ENCODE measurements at places on chromosomes 3 and 15.

DNA sequence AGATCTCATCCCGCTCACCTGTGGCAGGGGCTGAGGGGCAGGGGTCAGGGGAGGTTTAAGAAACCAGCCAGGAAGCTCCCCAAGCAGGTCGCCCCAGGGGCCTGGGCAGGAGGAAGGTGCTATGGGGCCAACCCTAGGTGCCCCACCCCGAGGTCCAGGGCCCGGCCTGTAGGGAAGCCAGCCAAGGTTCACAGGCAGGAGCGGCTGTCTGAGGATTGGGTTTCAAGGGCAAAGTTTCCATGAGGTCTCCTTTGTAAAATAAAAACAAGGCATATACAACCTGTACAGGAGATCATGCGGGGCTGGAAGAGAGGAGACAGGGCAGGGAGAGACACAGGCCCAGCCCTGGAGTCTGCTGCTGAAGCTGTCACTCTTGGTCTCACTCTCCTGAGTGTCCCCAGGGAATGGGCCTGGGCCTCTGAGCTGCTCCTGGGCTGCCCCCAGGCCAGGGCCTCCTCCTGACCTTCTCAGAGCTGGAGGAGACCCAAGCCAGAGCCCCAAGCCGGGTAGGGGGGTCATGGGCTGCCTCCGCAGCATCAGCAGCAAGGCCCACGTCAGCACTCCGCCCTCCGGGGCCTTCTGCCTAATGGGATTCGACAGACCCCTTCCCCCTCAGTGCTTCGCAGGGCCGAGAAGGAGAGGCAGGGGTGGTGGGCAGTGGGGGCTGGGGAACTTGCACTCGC is 5.5 kb downstream of the CPLX3 start:
- DNase-seq, result no peak

GRCh38 chr3:159859424-159859823 is 129.2 kb upstream of the IL12A start:
- DNase-seq, result no peak

- DNase-seq, result no peak
Measured at GRCh38 chr3:152458376-152459117, 189.8 kb downstream of the MBNL1 start.

- DNase-seq, result no peak
Measured at GRCh38 chr15:41876689-41877088, 17.2 kb downstream of the SPTBN5 start.

DNA sequence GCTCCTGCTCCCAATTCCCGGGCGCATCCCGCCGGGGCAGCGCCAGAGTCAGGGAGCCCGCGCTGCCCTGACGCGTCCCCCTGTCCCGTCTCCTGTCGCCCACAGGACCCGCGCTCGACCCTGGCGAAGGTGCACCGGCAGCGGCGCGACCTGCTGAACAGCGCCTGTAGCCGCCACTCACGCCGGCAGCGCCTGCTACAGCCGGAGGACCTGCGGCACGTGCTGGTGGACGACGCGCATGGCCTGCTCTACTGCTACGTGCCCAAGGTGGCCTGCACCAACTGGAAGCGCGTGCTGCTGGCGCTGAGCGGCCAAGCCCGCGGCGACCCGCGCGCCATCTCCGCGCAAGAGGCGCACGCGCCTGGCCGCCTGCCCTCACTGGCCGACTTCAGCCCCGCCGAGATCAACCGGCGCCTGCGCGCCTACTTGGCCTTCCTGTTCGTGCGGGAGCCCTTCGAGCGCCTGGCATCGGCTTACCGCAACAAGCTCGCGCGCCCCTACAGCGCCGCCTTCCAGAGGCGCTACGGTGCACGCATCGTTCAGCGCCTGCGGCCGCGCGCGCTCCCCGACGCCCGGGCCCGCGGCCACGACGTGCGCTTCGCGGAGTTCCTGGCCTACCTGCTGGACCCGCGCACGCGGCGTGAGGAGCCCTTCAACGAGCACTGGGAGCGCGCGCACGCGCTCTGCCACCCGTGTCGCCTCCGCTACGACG is 16.9 kb downstream of the C3orf22 start:
- no peak for DNase-seq

GRCh38 chr3:64728428-64728827 is 40.6 kb upstream of the ADAMTS9 start:
- no peak for DNase-seq

- DNase-seq, result no peak
Measured at GRCh38 chr3:188916934-188917401, 254.8 kb upstream of the TPRG1 start.

GRCh38 chr15:87032295-87032694 is 952.6 kb downstream of the AGBL1 start:
- DNase-seq, result no peak

GRCh38 chr15:100558771-100559254 is 30.1 kb upstream of the CERS3 start:
- DNase-seq, result no peak

DNA sequence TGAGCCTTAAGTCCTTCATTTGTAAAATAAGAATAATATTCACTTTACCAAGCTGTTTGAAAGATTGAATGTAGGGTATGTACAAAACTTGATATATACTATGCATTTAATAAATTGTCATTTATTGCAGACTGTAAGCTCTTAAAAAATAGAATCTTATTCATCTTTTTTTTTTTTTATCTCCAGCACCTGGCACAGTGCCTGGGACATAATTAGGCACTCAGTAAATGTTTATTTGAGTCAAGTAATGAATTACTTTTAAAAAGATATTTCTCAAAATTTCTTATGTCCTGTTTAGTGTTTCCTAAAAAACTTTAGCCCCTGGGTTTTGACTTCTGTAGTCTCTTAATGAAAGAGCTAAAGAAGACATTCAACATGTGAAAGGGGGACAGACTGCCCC is 71.7 kb downstream of the TOP2B start:
- no peak for DNase-seq

DNA sequence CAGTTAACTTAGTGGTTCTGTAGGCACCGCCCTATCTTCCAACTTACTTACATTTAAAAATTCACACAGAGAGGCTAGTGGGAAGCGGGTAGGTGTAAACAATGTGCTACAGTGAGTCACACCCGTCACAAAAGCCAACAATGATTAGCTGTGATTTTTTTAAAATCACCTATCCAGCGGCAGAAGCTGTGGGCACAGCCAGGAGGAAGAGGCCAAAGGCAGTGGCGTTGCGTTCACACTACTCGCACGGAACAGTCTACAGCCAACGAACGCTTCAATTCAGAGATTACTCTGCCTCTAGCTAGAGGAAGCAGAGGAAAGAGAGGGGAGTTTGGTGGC is 2.5 kb upstream of the NLGN1 start:
- DNase-seq, result no peak

DNA sequence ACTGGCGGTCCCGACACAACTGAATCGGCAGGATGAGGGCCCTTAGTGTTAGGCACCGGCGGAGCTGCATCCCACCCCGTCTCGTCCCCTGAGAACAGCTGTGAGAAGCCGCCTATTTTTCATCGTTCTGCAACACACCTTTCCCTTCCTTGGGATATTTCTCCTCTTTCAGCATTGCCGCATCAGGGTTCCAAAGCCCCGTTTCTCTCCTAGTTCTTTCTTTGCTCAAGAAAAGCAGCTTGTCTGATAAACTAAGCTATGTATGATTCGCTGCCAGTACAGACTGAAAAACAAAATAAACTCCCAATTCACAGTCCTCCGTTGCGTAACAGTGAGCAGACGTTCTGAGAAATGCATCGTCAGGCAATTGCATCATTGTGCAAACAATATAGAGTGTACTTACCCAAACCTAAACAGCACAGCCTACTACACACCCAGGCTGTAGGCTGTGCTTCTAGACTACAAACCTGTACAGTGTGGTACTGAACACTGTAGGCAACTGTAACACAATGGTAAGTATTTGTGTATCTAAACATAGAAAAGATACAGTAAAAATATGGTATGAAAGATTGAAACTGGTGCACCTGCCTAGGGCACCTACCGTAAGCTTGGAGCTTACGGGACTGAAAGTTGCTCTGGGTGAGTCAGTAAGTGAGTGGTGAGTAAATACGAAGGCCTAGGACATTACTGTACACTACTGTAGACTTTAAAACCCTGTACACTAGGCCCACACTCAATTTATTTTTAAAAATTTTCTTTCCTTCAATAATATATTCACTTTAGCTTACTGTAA is 8.9 kb upstream of the ADAMTS17 start:
- DNase-seq, result no peak

DNA sequence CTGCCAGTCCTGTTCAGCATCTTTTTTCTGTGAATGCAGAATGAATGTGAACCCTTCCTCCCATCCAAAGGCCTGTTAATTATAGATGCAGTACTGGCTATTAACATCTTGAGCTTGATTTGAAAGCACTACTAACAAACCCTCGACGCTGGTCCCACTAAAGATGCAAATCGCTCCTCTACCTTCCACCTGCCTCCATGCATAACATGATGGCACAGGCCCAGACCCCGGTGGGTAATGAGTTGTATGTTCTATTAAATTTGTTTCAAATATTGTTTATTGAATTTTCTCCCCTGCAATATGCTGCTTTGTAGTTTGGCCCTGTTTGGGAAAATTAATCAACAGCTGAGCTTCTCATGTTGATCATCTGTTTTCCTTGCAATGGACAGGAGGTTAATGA is 69.3 kb downstream of the RAB11A start:
- DNase-seq, result no peak

GRCh38 chr15:85920956-85921355 is 126.2 kb upstream of the KLHL25 start:
- DNase-seq, result no peak

GRCh38 chr15:47744973-47745372 is 27.7 kb downstream of the SEMA6D start:
- no peak for DNase-seq

- DNase-seq, result no peak
Measured at GRCh38 chr3:141526709-141527108, 39.9 kb downstream of the RASA2 start.

- no peak for DNase-seq
Measured at GRCh38 chr3:136350557-136350956, 100.4 kb downstream of the PCCB start.

GRCh38 chr3:134132961-134133360 is 103.2 kb upstream of the SLCO2A1 start:
- no peak for DNase-seq

DNA sequence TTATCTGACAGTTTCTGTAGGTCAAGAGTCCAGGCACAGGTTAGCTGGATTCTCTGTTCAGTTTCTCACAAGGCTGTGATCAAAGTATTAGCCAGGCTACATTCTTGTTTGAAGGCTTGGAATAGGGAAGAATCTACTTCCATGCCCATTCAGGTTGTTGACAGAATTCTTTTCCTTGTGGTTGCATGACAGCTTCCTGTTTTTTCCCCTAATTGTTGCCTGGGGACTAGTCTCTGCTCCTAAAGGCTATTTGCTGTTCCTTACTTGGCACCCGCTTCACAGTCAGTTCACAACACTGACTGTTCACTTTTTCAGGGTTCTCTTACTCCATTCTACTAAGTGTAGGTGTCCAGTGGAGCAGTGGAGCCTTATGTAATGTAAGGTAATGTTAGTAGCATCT is 115.4 kb upstream of the GBE1 start:
- DNase-seq, result no peak

GRCh38 chr3:50100956-50101845 is 12.5 kb downstream of the RBM5 start:
- DNase-seq, result no peak

- DNase-seq, result no peak
Measured at GRCh38 chr3:191502583-191502982, 41.6 kb downstream of the PYDC2 start.

DNA sequence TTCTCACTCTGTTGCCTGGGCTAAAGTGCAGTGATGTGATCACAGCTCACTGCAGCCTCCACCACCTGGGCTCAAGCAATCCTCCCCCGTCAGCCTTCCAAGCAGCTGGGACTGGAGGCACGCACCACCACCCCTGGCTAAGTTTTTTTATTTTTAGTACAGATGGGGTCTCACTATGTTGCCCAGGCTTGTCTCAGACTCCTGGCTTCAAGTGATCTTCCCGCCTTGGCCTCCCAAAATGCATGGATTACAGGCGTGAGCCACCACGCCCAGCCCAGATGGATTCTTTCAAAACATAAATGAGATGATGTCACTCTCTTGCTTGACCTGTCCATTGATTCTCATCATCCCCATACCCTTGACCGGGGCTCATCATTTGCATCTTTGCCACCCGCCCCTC is 72.6 kb upstream of the SLC6A6 start:
- DNase-seq, result no peak

DNA sequence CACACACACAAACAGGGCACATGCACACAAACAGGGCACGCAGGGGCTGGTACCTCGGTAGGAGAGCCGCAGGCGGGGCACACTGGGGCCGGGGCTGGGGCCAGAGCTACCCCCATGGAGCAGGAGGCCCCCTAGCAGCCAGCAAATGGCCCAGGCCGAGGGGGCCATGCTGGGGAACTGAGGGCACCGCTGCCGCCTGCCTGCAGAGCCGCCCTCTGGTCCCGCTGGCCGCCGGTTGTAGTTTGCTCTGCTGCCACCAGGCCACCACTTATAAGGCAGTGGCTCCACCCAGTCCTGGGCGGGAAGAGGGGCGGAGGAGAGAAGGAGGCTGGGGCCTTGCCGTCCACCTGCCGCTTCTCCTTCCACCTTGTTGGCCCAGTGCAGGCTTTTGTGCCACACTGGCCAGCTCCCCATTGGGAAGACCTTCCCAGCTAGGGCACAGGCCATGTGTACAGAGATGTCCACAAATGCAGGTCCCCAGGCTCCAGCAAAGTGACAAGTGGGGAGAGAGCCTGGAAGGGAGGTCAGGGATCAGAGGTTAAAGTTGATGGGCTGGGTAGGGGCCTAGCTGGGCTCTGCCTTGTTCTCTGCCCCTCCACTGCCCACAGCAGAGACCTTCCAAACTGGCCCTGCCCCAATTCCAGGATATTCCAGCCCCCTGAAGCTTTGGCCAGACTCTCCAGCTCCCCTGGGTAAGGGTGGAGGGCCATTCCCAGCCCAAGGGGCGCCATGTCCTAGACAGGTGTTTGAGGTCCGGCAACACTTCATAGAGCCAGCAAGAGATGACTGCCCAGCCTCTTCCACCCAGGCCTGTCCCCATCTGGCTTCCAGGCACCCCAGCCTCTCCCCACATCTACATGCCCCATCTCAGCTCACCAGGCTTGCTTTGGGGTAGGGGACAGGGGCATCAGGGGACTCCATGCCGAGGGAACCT is at the start of gene SEMA3G:
Gene SEMA3G, minus strand, starts transcription at position 244 of the 934 bp plus-strand sequence. Its CDS starts 76 bp downstream, at position 168.
- DNase-seq, result peak; percentile 71

GRCh38 chr15:52082197-52083036 is 30.2 kb downstream of the BCL2L10 start:
- no peak for DNase-seq

DNA sequence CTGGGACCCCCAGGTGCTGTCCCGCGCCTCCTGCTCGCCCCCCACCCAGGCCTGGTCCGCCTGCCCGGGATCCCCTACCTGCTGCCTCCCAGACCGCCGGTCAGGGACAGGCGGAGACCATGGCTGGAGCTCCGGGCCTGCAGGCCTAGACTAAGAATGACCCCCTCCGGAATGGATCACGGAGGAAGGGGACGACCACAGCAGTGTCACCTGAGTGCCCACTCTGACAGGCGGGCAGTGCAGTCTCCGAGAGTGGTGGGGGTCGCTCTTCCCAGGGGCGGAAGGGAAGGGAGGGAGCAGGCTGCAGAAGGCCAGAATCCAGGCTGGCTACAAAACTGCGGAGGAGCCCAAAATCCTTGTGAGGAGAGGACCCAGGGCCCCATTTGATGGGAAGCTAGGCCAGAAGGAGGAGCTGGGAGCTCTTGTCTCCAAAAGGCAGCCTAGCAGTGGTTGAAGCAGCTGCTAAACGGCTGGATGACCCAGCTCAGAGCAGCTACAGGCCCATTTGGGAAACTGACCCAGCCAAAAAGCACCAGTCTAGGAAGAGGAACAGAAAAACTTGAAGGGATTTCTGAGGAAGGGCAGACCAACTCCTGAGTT is 908 bp upstream of the RAB43 start:
- DNase-seq, result no peak

- no peak for DNase-seq
Measured at GRCh38 chr15:38193496-38193895, 59.1 kb upstream of the SPRED1 start.

- no peak for DNase-seq
Measured at GRCh38 chr15:50484781-50485180, 60.6 kb downstream of the USP8 start.
